Brain pericyte (primary cell): ENCODE measurements at places on chromosomes 16 and 17.

GRCh38 chr17:5283571-5284315 lies 1.7 kb downstream of the RABEP1 start:
- DNase-seq = no peak

DNA sequence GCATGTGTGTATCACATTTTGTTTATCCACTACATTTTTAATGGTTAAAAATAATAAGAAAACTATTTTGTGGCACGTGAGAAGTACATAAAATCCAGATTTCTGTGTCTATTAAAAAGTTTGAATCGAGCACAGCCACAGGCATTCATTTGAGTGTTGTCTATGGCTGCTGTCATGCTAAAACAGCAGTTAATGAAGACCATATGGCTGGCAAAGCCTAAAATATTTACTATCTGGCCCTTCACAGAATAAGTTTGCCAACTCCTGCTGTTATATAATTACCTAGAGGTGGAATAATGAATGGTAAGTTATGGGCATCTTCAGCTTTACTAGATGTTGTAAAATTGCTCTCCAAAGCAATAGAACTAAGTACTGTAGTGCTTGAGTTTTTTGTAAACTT lies 30.5 kb downstream of the TMEM98 start:
- DNase-seq = no peak

- DNase-seq = no peak
Observed at GRCh38 chr17:30600830-30601494, 123.8 kb downstream of the GOSR1 start.

- DNase-seq = no peak
Observed at GRCh38 chr17:1616101-1616500, 12.5 kb downstream of the SLC43A2 start.

DNA sequence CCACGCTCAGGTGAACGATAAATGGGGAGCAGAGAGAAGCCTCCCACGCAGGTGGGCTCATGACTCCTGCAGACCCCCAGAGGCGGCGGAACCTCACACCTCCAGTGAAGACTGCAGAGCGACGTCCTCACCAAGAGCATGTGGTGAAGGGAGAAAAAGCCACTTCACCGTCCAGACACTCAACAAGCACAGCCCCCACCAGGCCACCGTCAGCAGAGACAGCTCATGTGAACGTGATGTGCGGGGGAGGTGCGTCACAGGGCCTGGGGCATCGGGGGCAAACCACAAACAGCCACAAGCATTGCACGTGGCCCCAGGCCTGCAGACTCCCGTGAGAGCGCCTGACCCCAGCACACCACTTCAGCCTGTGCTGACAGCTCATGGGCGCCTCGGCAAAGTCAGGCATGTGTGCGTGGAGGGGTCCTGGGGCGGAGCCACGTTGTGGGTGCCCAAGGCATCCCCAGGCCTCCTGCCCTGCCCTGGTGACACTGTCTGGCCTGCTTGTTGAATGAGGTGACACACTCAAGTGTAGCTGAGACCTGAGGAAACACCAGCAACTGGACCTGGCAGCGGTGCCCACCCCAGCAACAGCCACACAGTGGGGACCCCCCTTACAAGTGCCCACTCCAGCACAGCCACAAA lies 19.0 kb downstream of the LMF1 start:
- no peak for DNase-seq

DNA sequence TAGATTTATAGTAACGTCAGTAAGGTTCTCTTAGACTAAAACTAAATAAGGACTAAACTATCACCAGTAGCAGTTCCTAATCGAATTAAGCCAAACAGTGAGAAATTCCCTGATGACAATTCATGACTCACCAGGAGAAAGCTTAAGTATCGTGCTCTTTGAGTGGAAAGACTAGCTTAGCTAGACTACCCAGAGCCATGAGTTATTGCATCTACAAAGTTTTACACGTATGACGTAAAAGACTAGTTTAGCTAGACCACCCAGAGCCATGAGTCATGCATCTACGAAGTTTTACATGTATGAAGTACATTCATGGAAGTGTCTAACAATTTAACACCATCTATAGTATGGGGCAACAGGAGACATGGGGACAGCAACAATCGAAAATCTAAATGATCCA lies 36.6 kb downstream of the UBE2G1 start:
- DNase-seq = peak; percentile 27

DNA sequence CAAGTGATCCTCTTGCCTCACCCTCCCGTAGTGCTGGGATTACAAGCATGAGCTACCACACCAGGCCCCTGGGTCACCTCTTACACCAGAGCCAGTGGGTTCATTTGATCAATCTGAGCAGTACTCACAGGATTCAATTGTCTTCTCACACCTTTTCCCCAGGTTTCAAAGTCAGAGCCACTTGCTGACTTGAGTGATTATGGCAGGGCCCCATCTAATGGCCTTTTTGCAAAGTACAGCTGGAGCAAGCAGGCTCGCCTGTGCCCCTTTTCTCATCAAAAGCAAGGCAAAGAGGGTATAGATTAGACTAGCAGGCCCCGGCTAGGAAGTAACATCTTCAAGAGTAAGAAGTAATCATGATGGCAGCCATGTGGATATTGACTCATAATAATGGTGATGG lies 114.8 kb upstream of the NOL11 start:
- no peak for DNase-seq

GRCh38 chr16:19288872-19289799 lies 3.6 kb downstream of the CLEC19A start:
- no peak for DNase-seq

DNA sequence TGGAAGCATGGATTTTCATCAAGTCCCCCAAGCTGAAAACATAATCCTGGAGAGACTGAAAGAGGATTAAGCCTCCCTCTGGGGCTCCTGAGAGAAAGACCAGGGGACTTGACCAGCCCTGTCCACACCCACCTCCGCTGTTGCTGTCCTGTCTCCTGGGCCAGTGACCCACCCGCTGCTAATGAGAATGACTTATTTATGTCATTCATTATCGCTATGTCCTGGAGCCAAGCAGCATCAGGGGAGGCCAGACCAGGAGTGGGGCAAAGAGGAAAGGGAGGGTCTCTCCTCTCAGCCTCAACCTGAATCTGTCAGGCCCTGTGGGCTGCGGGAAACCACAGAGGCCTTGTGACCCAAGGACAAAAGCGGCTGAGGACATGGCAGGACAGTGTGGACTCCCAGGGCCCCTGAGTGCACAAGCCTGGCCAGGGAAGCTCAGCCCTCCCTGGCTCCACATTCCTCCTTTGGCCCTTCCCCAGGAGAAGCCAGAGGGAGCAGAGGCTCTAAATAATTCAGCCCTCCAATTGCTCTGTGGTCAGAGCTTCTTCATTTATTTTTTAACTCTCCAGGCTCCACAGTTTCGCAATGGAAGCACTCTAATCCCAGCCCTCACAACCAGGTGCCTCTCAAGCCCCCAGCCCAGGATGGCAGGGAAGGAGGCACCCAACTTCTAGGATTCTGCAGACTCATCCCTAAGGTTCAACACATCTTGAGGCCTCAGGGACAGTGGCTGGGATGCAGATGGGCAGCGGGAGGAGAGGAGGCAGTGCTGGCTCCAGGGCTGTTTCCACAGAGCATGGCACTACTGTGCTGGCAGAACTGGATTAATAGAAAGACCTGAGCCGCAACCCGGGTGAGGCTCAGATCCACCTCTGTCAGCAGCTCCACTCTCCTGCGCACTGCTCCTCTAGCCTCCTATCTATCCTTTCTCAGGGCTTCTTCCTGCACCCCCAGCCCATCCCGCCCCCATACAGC lies 19.1 kb downstream of the CUEDC1 start:
- no peak for DNase-seq

DNA sequence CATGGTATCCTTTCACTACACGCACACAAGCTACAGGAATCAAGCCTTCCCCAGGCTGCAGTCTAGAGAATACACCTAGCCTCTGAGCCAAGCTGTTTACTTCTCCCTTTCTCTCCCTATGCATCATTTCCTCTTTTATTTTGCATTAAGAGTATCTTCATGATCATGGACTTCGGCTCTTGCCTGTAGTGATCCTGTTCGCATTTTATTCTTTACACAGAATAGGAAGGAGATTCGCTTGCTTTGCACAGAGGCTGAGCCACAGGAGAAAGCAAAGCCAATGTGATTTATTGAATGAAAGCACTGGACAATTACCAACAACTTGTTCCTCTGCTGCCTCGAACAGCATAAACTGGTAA lies 172.7 kb downstream of the ANKFN1 start:
- no peak for DNase-seq

GRCh38 chr16:4868026-4868425 lies 20.7 kb downstream of the UBN1 start:
- no peak for DNase-seq

- no peak for DNase-seq
Observed at GRCh38 chr16:50453446-50453845, 84.7 kb upstream of the BRD7 start.

DNA sequence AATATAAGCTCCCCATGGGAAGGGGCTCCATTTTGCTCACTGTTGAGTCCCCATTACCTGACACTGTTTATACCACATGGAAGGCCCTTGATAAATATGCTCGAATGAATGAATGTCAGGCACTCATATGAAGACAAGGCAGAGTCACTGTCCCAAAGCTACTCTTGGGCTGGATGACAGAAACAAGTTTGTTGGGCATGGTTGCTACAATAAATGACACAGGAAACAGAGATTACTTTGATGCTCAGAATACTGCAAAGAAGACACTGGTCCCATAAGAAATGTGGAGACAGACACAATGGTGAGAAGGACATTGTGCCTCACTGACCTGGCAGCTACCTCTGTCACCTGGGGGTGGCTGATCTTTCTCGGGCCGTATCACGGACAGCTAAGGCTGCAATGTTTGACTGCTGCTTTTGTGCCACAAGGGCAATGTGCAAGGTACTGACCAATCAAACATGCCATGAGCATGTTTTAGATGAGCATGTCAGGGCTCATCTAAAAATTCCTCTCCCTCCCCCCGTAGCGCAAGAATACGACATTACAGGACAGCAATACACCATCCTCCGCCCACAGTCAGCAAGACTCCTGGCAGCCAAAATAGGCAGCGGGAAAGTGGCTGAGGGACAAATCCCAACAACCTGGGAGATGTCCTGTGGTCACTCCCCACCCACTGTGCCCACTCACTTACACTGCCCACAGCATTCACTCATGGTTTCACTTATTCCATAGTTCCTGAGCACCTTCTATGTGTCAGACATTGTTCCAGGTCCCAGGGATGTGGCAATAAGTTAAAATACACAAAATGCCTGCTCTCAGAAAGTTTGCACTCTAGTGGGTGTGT lies 5.0 kb downstream of the PIK3R6 start:
- no peak for DNase-seq

GRCh38 chr17:8016632-8017424 lies 14.4 kb downstream of the GUCY2D start:
- DNase-seq = no peak

DNA sequence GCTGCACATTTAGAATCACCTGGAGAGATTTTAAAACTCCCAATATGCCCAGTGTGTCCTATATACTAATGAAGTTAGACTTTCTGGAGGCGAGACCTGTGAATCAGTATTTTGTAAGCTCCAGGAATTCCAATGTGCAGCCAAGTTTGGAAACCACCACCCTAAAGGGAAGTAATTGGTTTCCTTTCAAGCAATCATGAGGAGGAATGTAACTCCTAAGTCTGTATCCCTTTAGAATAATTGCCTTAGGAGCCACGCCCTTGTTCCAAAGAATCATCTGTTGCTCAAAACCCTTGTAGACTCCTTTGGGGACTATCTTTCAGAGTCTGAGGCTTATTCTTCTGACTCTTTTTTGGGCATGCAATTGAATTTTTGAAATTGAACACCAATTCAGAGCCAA lies 84.4 kb downstream of the DNAH9 start:
- DNase-seq = no peak

GRCh38 chr16:65122724-65123395 lies 997 bp upstream of the CDH11 start:
- DNase-seq = no peak

GRCh38 chr17:72423286-72423589 lies 302.4 kb downstream of the SOX9 start:
- DNase-seq = no peak

DNA sequence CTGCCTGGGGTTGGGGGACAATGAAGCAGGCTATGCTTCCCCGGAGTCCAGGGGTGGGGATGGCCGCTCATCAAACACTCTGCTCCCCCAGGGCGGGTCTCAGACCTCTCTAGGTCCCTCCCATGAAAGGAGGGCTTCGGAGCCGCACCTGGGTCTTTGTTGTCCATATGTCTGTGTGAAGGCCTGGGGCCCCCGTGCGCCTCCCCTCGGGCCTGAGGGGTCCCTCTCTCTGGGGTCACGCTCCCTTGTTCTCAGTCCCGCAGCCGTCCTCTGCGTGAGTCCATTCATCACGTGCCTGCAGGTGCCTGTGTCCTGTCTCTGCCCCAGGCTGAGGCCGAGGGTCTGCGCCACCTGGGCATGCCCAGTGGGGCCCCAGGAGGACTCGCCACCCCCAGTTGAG lies 15.6 kb downstream of the BAHCC1 start:
- DNase-seq = no peak

DNA sequence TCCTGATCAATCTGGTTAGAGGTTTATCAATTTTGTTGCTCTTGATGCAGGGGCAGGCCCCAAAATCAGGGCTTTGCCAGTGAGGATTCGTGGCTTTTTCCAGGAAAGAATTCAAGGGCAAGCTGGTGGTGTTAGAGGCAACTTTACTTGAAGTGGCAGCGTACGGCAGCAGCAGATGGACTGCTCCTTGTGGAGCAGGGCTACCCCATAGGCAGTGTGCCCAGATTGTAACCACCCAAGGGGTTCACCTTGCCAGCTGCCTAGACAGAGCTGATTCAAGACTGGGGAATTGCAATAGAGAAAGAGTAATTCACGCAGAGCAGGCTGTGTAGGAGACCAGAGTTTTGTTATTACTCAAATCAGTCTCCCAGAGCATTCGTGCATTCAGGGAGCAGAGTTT lies 16.7 kb downstream of the DRC7 start:
- no peak for DNase-seq

DNA sequence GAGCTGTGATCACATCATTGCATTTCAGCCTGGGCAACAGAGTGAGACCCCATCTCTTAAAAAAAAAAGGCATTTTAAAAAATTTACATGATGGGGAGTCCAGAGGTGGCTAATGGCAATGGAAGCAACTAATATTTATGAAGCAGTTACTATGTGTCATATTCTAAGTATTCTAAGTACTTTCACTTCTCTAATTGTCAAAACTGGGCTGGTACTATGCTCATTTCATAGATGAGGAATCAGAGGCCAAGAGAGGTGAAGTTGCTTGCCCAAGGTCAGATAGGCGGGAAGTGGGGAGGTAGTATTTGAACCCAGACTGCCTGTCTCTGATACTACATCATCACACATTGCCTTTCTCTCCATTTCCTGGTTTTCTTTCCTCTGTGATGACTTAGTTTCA lies 50.7 kb downstream of the SLC5A11 start:
- DNase-seq = no peak

GRCh38 chr17:57833179-57833939 lies 16.5 kb downstream of the MRPS23 start:
- no peak for DNase-seq

DNA sequence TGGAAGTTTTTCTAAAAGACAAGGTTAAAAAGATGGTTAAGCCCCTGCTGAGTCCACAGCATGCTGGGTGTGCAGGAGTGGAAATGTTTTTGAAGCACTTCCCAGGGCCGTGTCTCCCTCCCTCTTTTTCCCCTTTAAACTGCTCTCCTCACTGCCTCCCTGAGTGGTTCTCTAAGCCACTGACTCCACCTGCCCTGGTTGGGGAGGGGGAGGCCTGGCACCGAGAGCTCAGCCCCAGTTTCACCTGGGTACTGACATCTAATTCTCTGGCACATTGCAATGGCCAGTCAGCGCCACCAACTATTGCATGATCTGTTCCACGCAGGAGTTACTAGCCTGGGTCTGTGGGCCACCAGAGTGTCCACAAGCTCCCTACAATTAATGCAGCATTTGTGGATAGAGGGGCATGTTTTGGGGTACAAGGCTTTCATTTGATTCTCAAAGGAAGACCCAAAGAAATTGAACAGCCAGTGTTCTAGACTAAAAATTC lies 22.7 kb downstream of the MPP3 start:
- no peak for DNase-seq
